ENCODE measurements at places on chromosomes 13 and 19.

DNA sequence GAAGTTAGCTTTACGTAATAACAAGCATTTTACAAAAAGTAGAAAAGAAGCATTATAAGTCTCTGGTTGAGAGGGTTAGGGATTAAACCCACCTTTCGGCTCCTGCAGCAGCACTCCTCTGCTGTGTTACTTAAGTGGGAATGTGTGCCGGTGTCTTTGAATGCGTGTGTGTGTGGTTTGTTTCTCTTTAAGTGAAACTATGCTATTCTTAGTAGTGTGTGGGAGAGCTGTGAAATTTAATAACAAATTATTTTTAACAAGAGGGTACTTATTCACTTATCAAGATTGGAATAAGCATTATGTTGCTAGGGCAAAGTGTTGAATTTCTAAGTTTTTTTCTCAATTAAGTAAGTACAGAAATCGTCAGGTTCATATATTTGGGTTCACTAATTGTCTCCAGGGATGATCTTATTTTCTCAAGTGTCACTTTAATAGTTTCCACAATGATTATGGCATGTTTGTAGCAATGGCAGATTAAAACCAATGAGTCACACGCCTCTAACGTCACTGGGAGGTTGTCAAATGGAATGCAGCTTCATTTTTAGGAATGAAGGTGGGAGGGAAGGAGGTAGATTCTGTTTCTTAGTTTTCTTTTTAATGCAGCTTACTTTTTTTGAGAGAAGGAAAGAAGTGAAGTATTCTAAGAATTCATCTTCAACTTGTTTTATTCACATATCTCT is 151.3 kb downstream of the LMO7 start:
- DNase-seq = no peak

GRCh38 chr19:57566396-57567265 is 7.0 kb upstream of the ZNF550 start:
- DNase-seq = no peak

GRCh38 chr13:43448605-43449336 is 338.0 kb downstream of the ENOX1 start:
- no peak for DNase-seq

- no peak for DNase-seq
Observed at GRCh38 chr13:34411177-34411576, 530.9 kb upstream of the NBEA start.

GRCh38 chr19:3276341-3276799 is 51.9 kb downstream of the CELF5 start:
- DNase-seq = peak; percentile 72

GRCh38 chr19:435056-435706 is 25.7 kb downstream of the SHC2 start:
- no peak for DNase-seq

DNA sequence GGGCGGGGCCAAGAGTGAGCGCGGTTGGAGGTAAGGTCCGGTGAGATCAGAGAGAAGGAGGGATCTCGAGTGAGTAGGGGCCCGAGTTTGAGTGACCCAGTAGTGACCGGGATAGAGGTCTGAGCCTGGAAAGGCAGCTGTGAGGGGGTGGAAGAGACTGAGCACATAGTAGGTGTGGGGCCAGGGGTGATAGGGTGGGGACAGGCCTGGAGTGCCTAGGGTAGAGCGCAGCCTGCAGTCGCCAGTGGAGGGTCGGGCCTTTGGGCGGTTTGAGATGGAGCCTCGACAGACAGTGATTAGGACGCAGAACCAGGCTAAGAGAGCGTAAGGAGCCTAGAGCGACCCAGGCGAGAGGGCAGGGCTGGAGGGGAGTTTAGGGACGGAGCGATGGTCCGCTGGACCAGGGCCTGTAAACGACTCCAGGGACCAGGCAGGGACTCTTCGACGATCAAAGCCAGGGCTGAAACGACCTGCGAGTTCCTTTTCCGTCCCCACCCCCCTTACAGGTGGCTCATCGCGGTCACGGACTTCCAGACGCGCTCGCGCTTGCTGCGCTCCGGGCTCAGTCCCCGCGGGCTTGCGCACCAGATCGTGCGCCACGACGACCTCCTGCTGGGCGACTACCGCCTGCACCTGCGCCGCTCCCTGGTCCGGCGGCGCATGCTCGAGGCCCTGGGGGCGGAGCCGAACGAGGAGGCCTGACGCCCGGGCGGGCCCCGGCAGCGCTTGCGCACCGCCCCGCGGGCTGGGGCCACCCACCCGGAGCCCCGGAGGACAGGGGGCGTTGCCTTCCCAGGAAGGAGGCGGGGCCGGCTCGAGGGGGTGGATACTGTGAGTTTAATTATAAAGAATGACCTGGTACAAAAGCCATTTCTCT is 9.4 kb downstream of the C19orf81 start:
- peak; percentile 97 for DNase-seq

GRCh38 chr19:40619333-40620160 is 18.4 kb downstream of the LTBP4 start:
- DNase-seq = no peak

- no peak for DNase-seq
Observed at GRCh38 chr19:18899624-18900560, 3.9 kb upstream of the CERS1 start.

DNA sequence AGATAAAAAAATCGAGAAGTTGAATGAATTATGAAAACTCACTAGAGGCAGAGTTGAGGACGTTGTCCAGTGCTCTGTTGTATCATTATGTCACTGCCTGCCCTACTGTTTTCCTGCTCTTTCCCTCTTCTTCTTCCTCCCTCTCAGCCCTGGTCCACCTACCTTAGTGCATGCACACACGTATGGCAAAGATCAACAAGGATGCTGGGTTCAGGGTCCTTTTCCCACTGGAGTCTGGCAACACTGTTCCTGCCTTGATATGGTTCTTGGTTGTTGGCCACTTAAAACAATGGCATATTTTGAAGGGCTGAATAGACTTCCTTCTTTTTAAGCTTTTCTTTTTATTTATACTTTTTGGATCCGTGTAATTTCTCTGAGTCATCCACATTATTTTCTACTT is 74.5 kb downstream of the LRCH1 start:
- DNase-seq = no peak

GRCh38 chr13:100131863-100132574 is 43.1 kb downstream of the PCCA start:
- peak; percentile 32 for DNase-seq

GRCh38 chr19:48784527-48784926 is 26.3 kb downstream of the BCAT2 start:
- DNase-seq = no peak

- DNase-seq = peak; percentile 75
Observed at GRCh38 chr19:771332-771785, 20.4 kb downstream of the MISP start.

DNA sequence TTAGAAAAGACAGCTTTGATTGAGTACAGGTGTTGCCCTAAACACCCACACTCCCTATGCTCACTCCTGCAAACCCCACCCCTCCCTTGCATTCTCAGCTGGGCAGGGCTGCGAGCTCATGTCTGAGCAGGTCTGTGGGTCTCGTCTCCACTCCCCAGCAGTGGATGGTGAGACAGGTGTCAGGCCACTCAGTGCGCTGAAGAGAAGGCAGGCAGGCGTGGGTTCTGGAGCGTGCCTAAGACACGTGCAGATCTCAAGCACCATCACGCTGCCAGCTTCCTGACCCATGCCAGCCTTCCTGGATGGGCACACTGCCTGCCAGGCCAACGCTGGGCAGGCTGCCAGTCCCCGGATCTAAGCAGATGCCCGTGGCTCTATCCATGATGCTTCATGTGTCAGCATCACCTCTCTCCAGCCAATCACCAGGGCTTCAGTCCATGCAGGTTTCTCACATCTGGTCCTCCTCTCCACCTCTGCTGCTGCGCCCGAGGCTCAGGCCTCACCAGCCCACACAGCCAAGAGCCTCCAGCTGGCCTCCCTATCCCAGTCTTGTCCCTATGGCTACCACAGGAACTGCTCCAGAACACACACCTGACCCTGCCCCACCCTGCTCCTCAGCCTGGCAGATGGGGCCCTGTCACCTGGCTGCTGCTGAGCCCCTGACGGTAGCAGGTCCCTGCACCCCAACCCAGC is 42.6 kb downstream of the EPS15L1 start:
- DNase-seq = no peak

DNA sequence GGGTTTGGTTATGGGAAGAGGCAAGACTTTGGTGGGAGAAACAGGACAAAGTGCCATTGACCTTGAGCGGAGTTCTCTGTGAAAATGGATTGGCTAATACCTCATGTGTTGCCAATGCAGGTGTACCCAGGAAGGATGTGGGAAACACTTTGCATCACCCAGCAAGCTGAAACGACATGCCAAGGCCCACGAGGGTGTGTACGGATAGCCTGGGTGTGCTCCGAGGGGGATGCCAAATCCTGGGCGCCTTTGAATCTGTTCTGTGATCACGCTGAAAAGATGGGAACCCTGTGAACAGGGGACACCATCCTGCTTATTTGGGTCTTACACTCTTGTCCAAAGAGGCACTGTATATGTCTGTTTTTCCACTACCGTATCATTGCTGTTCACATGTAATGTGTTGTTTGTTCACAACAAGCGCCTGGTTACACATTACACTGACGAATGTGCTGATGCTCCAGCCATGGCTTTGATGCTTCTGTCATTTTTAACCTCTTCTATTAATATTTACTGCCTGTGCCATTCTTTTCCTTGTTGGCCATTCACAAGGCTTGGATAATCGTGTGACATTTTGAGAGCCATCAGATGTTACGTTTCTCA is 8.3 kb downstream of the GTF3A start:
- DNase-seq = no peak

DNA sequence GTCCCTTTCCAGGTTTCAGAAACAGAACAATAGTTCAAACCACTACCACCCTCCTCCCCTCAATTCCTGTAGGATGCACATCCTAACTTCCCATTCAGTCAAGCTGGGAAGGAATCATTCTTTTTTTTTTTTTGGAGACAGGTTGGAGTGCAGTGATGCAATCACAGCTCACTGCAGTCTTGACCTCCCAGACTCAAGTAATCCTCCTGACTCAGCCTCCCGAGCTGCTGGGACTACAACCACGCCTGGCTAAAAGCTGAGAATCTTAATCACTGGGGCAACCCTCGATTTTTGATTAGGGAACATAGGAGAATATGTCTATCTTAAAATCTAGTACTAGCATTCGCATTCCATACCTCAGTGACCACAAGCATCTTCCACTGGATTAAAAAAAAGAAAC is 146.2 kb downstream of the ABCC4 start:
- no peak for DNase-seq

DNA sequence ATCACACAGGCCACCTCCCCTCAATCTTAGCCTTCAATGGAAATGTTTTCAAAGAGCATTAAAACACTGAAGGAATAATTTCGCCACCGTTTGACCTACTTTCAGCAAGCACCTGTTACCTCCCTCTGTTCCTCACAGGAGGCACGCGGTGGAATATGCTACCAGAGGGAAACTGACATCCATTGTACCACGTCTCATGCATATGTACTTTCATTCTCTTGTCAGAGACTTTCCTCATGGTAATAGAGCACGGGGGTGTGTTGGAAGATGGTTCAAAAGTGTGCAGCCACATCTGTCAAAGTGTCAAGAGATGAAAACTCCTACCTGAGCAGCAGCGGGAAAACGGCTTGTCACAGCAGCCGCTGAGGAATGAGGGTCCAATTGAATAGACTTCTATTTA is 143.4 kb downstream of the NALCN start:
- no peak for DNase-seq

DNA sequence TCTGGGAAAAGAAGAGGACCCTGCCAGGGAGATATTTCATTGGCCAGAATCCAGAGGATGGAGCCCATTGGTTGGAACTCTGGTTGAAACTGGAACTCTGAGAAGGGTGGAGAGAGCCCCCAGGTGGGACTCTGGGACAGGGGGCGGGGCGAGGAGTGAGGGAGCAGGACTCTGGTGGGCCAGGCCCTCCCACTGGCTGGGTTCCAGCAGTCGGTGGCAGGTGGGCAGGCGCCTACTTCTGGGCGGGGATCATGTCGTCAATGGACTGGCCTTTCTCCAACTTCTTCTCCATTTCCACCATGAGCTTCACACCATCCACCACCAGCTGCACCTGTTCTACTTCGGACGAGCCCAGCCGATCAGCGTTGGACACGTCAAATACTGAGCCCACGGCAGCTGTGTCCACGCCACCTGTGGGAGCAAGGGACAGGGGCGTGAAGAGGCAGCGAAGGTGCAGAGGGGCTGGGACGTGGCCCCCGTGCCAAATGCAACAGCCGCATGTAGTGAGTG is 16.1 kb downstream of the CKM start:
- no peak for DNase-seq

DNA sequence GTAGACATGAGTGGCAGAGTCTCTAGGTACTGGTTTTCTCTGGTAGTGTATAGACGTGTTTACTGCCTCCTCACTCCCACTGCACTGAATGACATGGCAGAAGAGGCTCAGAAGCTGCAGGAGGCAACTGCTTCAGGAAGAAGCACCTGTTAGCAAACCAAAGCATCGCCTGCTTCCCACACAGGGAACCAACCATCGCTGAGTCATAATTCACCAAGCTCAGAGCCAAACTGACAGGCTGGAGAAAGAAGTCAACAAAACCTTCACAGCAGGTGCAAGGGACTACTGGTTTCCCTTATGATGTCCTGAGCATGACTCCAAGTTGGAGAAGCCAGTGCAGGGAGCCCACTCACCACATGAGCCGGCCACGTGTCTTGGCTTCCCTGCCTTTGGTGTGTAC is 69.8 kb downstream of the KCTD12 start:
- no peak for DNase-seq

All from HEK293T (cell line).